Adrenal gland (tissue), 19 donors: ENCODE measurements at places on chromosomes 2 and 18. TPM values are rescaled to one million over a fixed set of nuclear protein-coding genes. Genes with fewer than 3 reads are reported as not detected.

DNA sequence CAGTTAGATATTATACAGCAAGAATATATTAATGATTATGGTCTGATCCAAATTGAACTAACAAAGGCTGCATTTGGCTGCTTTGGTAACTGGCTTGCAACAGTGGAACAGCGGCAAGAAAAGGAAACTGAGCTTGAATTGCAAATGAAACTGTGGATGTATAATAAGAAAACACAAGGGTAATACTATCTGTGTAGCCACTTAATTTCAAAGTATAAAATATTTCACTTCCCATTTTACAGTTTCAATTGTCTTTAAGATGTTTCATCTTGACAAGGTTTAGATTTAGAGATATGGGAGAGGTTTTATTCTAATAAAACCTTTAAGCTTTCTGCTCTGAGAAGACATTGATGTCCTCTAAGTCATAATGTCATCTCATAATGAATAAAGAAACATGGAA is 23.8 kb downstream of the WDR75 start:
- no peaks in the 10 kb centered on the region for H3K27me3 ChIP-seq
- H3K27ac ChIP-seq = no peak overlapping the region
- DNase-seq = no peak
- H3K4me3 ChIP-seq = no peak overlapping the region
- peaks cover 26% of the 10 kb centered on the region for H3K4me1 ChIP-seq

DNA sequence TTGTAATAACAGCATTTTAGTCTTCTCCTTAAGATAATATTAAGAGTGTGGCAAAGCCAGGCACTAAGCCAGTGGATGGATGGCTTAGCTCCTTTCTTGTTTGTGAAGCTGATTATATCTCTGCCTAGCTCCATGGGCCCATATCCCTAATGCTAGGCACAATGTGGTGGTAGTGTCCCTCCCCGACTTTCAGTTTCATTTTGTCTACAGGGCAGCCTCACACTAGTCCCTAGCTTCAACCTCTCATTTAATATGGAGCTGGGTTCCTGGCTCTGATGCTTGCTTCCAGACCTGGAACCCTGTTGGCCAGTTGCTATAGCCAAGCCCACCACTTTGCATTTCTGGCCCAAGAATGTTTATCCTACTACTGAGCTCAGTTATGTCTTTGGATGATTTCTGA is 437.0 kb upstream of the MEIS1 start:
- no peak overlapping the region for H3K27ac ChIP-seq
- no peaks in the 10 kb centered on the region for H3K36me3 ChIP-seq
- no peak for DNase-seq
- no peaks in the 10 kb centered on the region for H3K27me3 ChIP-seq
- no peaks in the 10 kb centered on the region for H3K4me1 ChIP-seq
- H3K4me3 ChIP-seq = no peak overlapping the region

DNA sequence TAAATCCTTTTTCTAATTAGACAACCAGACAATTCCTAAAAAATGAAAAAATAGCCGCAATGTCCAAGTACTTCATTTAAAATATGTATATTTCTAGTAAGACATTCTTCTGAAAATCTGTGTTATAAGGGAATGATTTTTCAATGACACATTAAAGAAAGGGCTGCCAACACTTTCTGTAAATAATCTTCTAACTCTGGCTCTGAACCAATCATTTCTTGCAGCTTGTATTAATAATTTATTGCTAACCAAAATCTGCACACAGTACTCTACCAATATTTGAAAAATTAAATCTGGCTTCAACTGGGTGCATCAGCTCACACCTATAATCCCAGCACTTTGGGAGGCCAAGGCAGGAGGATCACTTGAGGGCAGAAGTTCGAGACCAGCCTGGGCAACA is 8.3 kb downstream of the NFU1 start:
- H3K4me3 ChIP-seq = no peak overlapping the region
- H3K27ac ChIP-seq = no peak overlapping the region
- no peak for DNase-seq
- H3K36me3 ChIP-seq = peaks cover 62% of the 10 kb centered on the region
- no peaks in the 10 kb centered on the region for H3K4me1 ChIP-seq
- H3K27me3 ChIP-seq = no peaks in the 10 kb centered on the region

GRCh38 chr2:79945653-79946445 is 358.7 kb downstream of the LRRTM1 start:
- H3K27ac ChIP-seq = no peak overlapping the region
- H3K27me3 ChIP-seq = no peaks in the 10 kb centered on the region
- H3K36me3 ChIP-seq = no peaks in the 10 kb centered on the region
- H3K4me3 ChIP-seq = no peak overlapping the region

- H3K4me3 ChIP-seq = no peak overlapping the region
- no peaks in the 10 kb centered on the region for H3K27me3 ChIP-seq
- H3K27ac ChIP-seq = no peak overlapping the region
- DNase-seq = no peak
- peaks cover 9% of the 10 kb centered on the region for H3K4me1 ChIP-seq
- H3K36me3 ChIP-seq = no peaks in the 10 kb centered on the region
Observed at GRCh38 chr18:79684283-79684631, 4.7 kb downstream of the CTDP1 start.

GRCh38 chr2:85215081-85215447 is 81.9 kb downstream of the TCF7L1 start:
- no peaks in the 10 kb centered on the region for H3K36me3 ChIP-seq
- H3K4me3 ChIP-seq = no peak overlapping the region
- no peak for DNase-seq
- no peak overlapping the region for H3K27ac ChIP-seq
- no peaks in the 10 kb centered on the region for H3K27me3 ChIP-seq

DNA sequence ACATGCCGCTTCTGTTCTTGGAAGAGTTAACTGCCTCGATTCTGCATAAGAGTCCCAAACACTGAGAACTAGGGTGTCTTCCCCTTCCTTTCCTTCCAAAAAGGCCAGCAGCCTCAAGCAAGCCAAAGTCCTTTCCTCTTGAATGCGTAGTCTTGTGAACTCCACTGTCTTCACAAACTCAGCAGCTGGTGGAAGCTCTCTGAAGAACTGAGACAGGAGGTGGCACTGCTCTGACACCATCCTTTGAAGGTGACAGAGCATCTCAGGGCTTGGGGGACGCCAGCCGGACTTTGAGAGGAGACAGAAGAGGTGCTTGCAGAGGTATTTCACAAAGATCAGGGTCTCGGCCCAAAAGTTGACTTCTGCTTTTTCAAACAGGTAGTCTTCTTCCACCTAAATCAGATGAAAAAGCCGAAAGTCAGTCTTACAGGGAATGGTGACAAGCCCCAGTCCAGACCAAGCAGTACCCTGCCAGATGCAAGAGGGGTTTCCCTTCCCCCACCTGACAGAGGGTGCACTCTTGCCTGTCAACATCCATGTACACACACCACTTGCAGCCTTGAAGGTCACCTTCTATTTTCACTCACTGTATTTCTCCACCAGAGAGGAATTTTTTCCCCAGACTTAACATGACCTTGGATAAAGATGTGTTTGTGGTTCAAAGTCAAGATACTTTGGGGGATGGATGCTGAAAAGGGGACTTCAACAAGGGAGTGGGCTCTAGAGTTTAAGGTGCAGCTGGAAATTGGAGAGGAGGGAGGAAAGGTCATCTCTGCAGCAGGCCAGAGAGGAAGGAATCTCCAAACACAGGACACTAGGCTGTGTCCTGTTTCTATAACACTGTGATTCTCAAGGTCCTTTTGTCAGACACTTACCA is 4.8 kb upstream of the ZFP36L2 start:
- H3K27ac ChIP-seq = no peak overlapping the region
- DNase-seq = no peak
- H3K27me3 ChIP-seq = no peaks in the 10 kb centered on the region
- H3K36me3 ChIP-seq = peaks cover 6% of the 10 kb centered on the region

DNA sequence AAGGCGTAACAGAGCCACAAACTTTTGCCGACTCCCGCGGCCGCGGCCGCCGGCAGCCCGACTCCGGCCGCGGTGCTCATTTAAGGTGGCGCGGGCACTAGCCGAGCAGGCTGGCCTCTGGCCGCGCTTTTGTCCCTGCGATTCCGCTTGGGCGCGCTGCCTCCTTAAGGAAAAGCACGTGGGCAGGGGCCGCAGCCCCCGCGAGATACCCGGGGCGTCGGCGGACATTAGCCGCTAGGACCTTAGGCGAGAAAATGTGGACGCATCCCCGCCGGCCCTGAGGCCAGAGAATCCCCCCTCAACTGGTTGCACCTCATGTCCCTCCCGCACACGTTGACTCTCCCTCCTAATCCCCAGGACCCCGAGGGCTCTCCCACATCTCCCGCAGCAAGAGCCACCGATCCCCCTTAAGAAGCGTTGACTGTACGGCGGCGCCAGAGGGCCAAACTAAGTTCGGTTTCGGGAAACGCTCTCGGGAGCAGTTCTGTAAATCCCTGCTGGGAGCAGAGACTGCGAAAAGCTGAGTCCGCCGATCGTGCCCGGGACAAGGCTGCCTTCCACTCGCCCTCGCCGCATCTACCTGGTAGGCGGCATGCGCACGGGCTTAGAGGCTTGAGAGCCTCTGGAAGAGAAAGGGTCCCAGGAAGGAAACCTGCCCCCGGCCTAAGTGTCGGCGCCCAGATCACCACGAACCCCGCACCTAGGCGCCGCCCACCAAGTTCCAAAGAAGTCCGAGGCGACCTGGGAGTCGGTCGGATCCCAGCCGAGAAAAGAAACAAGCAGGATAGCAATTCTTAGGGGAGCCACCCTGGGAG is 1.8 kb upstream of the SATB2 start:
- H3K27ac ChIP-seq = peak overlapping the region; percentile 76
- DNase-seq = peak; percentile 95
- peak overlapping the region; percentile 79 for H3K4me3 ChIP-seq
- peaks cover 48% of the 10 kb centered on the region for H3K27me3 ChIP-seq
- H3K36me3 ChIP-seq = no peaks in the 10 kb centered on the region

GRCh38 chr2:232632904-232633412 is 446 bp upstream of the EFHD1 start:
- peak; percentile 24 for DNase-seq
- peak overlapping the region; percentile 62 for H3K4me3 ChIP-seq

The MYCN gene
- 0.45 TPM for total RNA-seq
